ENCODE measurements at places on chromosomes 11 and 22. TPM values are rescaled to one million over a fixed set of nuclear protein-coding genes. Genes with fewer than 3 reads are reported as not detected.

The TRPM5 gene
- total RNA-seq, result not detected

The TMEM132A gene
- total RNA-seq, result 32.0 TPM

The WT1 gene
- not detected for total RNA-seq

The OR51I1 gene
- total RNA-seq, result not detected

The OR56B1 gene
- total RNA-seq, result not detected

The SEC14L6 gene
- not detected for total RNA-seq

The INTS4 gene
- 25.5 TPM for total RNA-seq

Data from HFFc6 (cell line).